IPS DF 19.7 (cell line): ENCODE measurements at places on chromosomes 16 and 17.

DNA sequence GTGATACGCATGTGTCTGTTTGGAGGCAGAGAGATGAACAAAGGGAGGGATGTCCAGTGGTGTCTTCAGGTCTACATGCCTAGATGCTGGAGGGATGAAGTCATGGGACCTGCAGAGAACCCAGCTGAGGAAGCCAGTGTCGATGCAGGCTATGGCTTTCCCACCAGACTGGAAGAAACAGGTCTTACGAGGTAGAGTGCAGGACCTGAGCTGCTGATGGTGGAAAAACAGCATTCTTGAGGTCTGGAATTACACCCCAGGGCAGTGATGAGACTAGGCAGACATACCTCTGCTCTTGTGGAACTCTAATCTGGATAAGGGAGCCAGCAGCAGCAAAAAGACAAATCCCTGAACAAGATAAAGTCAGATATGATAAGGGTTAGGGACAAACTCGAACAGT, 37.4 kb downstream of the ARSG start:
- no peak for DNase-seq

DNA sequence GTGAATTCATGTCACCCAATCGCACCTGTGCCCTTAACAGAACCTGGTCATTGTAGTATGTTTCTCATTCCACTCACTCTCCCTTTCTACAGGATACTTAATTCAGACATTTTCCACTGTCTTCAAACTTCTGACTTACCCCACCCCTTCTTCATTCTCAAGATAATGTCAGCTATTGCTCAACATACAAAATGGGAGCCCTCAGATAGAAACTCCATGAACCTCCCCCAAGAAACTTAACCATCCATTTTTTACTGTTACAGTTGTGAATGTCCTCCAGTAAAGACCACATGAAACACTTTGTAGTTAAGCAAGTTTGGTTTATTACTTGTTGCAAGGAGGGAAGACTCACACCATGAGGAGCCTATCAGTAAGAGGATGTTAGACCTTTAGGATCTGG, 22.1 kb upstream of the ARHGAP17 start:
- DNase-seq, result no peak

GRCh38 chr17:68318103-68318991, 27.1 kb downstream of the ARSG start:
- no peak for DNase-seq

DNA sequence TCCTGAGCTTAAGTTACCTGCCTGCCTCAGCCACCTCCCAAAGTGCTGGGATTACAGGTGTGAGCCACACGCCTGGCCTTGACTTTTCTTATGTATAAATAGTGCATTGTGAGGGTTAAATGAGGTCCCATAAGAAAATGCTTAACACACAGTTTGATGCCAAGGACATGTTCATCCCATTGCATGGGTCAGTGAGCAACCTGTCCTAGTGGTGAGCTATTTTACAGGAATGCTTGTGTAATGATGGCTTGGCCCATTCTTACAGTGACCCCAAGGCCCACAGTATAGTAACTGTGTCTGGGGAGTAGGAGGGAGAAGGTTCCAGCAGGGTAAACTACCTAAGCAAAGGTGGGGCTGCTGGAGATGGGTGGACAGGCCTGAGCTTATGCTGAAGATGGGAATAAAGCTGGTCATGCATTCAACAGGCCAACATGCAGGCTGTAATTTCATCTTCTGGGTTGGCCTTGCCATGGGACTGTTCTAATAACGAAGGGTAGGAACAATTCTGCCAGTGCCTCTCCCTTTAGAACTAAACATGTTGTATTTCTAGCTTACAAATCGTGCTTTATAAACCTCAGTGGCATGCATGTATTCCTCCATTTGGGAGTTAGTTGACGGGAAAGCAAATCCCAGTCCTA, 6.2 kb downstream of the ACSF2 start:
- no peak for DNase-seq

DNA sequence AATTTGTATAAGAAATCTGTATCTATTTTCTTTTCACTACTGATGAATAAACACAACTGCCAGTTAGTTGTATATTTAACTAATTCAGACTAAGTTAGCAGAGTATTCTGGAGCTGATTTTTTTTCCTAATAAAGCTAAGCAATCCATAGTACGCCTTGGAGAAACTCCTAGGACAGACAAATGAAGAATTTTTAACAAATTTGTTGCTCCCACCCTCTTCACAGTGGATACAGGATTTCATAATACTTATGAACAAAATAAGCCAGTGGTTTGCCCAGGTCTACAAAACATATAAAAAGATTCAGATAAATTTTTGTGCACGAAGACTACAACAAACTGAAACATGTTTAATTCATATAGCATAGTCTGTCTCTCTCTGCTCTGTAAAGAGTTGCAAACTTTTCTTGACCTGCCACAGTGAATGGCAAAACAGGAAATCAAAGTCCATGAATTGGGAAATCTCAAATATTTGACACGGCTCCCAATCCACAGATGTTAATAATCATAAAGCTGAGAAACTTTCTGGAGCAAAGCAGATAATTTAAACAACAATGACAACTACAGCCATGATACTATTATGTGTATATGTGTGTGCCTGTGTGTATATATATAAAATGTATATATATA, 594 bp upstream of the ABCA6 start:
- DNase-seq, result no peak

DNA sequence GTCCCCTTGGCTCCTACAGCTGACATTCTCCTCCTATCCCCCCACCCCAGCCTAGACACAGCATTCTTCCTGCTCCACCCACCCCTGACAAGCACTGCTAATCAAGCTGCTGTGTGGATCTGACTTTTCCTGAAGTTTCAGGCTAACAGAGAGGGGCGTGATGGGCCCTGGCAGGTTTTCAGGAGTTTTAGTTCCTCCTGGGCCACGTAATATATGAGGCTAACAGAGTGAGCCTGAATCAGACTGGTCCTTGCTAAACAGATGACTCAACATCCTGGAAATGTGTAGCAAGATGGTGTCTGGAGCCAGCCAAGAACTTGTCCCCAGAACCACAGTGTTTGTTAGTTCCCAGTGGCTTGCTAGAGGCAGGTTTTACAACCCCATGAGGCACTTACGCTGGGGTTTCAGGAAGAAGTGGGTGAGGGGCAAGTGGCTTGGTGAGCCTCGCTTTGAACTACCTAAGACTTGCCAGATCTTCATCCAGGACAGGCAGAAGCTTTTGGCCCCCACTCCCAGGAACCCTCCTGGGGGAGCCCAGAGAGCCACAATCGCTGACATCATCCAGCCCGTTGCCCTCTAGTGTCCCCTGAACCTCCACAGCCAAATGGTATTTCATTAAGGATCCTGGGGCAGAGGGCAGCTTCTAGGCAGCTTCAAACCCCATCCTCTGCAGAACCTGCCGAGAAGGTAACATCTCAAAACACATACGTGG, 15.9 kb downstream of the TMEM92 start:
- no peak for DNase-seq
